Stimulated activated CD4-positive, alpha-beta T cell treated with anti-CD3 and anti-CD28 coated beads, Interleukin-4, amount 100 ng/mL, for 24 hours (primary cell): ENCODE measurements at places on chromosomes 7 and 10.

DNA sequence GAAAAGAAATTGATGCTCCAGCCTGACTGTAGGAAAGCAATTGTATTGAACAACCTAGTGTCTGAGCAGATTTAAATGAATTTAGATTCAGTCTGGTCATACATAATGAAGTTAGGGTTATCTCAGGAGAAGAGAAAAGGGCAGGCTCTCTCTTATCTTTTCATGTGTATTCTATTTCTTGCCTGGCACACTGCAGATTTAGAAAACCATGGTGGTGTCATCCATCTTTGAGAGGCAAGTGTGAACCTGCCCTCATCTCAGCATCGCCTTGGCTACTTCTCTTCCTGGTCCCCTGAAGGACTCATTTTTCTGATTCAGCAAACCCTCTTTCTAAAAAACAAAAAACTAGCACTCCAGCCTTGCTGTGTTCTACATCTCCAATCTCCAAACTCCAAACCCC is 137.7 kb downstream of the LRRC4 start:
- DNase-seq: no peak

GRCh38 chr10:86857128-86857721 is 100.2 kb downstream of the MMRN2 start:
- no peak for DNase-seq

DNA sequence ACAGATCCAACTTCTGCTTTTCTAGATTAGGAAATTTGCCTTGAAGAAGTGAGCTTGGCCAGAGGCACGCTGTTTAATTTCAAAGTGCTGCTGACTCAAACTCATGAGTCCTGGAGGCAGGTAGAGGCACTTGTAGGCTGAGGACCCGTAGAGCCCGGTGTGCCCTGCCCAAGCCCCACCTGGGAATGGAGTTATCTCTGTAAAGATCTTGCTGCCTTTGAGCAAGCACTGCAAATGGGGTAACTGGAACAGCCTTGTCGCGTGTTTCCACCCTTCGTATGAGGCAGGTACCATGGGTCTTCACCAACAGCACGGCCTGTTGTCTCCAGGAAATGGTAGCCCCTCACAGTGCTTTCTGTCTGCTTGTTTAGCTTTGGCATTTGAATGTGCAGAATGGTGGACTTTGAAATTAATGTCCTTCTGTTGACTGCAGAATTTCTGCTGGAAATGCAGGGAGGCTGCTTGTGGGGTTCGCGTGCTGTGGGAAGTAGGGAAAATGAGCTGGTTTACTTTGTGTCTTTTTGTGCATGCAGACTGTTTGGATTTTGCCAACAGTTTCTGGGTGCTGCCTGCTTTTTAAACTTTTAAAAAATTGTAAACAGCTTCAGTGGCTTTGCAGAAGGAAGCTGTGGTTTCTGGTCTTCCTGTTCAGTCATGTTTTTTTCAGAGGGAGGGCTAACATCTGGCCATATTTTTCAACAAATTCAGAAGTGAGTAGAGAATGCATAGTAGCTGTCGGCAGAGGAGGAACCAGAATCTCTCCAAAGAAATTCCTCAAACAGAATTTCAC is 27.2 kb downstream of the CCM2 start:
- no peak for DNase-seq

DNA sequence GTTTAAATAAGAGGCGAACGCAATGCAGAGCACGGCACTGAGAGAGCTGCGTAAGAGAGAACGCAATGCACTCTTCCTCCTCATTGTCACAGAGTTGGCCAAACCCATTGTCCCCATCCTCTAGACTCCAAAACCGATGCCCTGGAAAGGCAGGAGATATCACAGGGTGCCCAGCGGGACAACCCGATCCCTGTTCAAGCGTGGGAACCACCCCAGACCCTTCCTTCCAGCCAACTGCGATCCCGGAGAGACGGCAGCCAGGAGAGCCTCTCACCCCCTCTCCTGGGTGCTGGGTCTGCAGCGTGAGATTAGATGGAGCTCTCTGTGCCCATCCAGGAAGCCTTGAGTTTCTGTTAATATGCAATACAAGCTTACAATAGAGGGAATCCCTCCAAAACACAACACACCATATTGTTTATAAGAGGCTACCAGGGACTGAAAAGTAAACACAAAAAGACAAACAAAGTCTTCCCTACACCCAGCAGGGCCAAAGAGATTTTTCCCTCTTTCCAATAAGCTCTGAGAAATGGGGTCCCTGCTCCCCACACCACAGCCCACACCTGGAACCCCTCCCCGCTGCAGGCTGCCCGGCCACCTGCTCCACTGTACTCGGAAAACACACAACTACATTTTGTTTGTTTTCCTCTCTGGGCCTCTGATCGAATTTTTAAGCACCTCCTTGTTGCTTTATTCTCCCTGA is 187.6 kb downstream of the ADARB2 start:
- DNase-seq: no peak

DNA sequence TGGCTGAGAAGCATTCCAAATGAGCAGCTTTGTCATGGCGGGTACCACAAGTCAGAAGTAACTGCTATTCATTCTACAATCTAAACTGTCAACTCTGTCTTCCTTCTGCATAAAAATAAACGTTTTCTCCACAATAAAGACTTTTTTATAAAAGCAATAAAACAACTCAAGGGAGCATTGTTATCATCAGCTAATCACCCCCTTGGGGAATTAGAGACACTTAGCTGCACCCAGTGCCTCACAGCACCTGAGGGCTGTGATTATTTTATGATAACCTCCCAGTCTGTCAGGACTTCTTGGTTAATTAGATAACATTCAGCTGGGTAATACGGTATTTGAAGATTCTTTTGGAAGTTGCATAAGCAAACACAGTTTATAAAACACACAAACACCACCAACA is 155.6 kb downstream of the PPP1R3A start:
- DNase-seq: no peak

GRCh38 chr10:16789261-16789660 is 28.0 kb downstream of the RSU1 start:
- DNase-seq: no peak

DNA sequence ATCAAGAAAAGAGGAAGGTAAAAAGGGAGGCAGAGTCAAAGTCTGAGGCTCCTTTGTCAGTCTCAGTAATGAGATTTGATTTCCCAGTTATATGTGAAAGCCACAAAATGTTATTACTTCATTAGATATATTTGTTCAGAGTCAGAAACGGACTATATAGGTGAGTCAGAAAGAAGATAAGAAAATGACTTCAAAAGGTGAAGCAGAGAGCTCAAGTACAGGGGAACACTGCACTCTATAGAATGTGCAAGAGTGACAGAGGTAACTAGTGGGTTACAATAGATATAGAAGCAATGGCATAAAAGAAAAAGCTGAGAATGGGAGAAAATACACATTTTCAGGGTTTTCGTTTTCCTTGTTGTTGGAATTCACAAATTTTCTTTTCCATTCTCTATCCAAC is 43.3 kb downstream of the DGKB start:
- DNase-seq: no peak

DNA sequence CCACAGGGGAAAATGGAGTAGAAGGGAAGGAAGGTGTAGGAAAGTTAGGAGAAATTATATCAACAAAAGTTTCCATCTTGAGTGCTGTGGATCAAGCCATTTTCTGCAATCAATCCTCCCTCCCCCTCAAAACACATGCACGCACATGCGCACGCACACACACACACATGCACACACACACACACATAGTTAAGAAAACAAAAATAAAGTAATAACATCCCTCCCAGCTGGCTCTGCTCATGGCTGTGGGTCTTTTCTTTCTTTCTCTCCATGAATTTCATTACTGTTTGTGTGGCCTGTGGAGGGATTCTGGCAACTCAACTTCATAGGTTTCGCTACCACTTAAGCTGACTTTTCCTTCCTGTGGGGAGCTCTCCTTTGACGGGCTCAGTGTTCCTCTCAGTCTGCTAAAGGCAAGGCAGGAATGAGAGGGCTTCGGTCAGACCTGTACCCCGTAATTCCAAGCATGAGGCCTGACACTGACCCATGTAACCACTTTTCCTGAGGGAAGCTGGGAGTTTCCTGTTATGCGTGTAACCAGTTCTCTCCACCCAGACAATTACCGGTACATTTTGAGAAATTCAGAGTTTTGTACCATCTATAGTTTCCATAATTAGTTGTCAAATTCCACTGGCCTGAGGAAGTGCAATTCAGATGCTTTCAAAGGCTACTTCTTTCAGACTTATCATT is 79.8 kb downstream of the ZNF92 start:
- DNase-seq: no peak

GRCh38 chr10:124745252-124745651 is 1.1 kb upstream of the FAM53B start:
- DNase-seq: no peak

GRCh38 chr7:30845426-30846135 is 66.1 kb upstream of the AQP1 start:
- DNase-seq: no peak

DNA sequence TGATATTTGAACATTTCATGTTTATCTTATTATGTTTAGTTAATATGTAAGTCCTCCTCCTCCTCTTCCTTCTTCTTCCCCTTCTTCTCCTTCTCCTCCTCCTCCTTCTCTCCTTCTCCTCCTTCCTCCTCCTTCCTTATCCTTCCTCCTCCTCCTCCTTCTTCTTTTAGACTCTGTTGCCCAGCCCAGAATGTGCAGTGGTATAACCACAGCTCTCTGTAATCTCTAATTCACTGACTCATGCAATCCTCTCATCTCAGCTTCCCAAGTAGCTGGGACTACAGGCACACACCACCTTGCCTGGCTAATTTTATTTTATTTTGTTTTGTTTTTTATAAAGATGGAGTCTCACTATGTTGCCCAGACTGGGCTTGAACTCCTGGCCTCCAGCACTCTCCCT is 83.4 kb upstream of the ODAD2 start:
- no peak for DNase-seq

- no peak for DNase-seq
Observed at GRCh38 chr7:102004229-102004628, 186.8 kb downstream of the CUX1 start.

GRCh38 chr7:95421000-95421846 is 13.6 kb downstream of the PON2 start:
- DNase-seq: no peak

DNA sequence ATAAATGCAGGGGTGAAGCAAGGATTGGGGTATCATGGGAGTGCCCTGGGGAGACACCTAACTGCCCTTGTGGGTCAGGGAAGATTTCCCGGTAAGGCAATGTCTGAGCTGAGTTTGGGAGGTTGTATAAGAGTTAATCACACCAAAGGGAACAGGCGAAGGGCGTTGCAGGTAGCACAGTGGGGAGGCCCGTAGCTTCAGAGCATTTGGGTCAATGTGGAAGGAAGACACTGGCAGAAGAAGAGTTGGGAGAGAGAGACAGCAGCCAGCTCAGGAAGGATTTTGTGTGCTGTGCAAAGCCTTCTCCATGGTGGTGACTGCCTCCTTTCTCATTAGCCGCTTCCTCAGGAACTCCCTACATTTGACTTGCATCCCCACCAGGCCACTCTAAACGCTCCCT is 80.8 kb upstream of the LEP start:
- DNase-seq: no peak

GRCh38 chr7:125644109-125644508 is 714.5 kb upstream of the POT1 start:
- DNase-seq: no peak

DNA sequence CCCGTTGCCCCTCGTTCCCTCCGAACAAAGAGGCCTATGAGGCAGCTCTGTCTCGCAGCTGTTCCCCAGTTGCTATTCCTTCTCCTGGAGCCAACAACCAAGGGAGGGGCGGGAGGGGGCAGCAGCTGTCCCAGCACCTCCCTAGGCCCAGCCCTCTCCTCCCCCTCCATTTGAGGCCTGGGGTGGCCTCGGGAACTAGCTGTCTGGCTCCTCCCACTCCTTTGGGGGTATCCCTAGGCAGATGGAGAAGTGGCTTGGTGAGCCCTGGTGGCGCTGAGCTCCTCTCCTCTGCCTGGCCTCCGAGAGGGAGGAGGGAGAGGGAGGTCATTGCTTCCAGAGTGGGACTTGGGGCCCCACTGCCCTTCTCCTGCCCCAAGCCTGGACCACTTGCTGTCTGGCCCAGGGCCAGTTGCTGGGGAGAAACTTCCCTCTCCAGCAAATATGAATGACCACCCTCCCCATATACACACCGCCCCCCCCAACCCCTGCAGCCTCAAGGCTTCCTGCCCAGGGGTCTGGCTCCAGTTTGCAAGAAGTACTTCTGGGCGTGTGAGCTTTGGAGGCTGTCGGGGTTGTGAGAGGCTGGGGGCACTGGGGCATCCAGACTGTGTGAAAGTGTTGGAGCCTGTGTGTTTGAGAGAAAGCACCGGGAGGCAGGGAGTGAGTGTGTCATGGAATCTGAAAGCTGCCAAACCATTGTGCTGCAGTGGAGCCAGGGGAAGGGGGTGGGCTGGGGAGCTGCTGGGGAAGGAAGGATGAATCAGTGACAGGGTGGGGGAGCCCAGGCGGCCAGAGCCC is 3.1 kb downstream of the FLNC start:
- DNase-seq: no peak

DNA sequence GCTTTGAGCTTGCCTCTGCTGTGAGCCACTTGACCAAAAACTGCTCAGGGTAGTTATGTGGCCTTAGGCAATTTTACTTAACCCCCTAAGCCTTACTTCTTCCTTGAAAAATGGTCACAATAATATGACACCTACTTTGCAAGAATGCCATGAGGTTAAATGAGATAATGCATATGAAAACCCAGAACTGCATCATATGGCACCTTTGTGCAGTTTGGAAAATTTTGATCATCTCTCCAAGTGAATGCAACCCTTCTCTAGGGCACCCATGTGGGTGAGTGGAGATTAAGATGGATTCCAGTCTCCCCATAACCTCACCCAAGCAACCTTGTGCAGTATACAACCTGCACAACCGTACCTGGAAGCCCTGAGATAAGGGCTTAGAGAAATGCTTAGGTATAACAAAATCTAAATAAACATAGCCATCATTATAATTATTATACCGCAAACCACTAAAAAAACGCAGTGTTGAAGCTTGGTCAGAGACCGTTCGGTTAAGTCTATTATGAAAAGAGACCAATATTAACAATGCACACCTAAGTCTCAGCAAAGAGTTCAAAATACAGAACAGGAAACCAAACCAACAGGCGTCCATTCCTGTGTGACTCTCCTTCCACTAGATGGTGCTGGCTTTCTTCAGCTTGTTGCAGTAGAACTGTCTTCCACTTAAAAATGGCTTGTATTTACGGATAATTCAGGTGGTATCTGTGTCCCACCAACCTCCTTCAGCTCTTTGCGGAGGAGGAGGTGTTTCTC is 21.0 kb upstream of the ASB15 start:
- no peak for DNase-seq

- DNase-seq: no peak
Observed at GRCh38 chr10:89295597-89295996, 6.2 kb upstream of the IFIT2 start.

- DNase-seq: no peak
Observed at GRCh38 chr10:44395396-44395795, 10.5 kb upstream of the CXCL12 start.

- no peak for DNase-seq
Observed at GRCh38 chr7:24464861-24465260, 108.4 kb upstream of the PALS2 start.

DNA sequence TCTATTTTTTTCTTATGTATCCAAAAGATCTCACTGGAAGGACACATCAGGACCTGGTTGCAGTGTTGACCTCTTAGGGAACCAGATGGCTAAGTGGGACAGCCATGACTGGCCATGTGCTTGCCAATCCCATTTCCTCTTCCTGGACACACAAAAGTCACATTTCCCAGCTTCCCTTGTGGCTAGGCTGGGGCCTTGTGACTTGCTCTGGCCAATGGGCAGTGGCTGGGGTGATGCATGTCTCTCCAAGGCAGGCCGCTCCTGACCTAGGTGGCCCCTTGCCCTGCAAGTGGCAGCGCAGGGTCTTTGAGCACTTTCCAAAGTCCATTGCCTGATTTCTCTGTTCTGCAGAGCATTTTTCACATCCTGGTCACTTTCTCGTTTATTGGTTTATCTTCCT is 41.7 kb upstream of the HSPA12A start:
- DNase-seq: no peak

- no peak for DNase-seq
Observed at GRCh38 chr7:142481548-142481947, 223.7 kb upstream of the PRSS58 start.
